Panc1 (cell line): ENCODE measurements at places on chromosomes 7 and 10.

GRCh38 chr7:69596723-69597277 lies 1.5 kb upstream of the AUTS2 start:
- no peak for DNase-seq

GRCh38 chr10:61918140-61918539 lies 16.6 kb downstream of the ARID5B start:
- no peak for DNase-seq

DNA sequence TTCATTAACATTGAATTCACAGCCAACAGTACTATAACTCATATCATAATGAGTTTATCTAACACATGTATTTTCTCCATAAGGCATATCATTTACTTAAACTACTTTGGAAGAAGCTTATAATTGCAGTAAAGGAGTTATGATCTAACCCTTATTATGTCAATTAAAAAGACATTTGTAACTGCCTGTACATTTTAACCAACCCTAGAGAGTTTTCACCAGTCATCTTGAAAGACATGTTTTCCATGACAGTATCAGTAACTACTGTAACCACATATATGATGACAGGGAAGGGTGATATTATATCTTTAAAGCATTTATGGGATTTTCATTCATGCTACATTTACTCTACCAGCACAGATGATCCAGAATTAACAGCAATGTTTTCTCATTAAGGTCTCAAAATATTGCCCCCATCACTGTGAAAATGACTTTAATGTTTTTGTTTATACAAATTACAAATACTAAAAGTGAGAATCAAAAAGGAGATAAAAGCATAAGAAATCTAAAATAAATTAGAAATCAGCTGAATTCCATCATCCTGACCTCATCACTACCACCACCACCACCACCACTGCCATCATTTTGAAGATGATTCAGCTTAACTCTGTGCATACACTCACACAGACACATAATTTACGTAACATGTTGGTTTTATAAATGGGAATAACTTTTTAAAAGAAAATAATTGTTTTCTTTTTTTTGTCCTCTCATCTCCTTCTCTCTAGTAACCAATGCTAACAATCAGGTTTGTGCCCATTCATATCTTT lies 53.6 kb downstream of the MKLN1 start:
- DNase-seq, result no peak

- DNase-seq, result no peak
These were observed 226.0 kb downstream of the SFMBT2 start for GRCh38 chr10:7184660-7185366.

GRCh38 chr7:22430457-22430856 lies 69.5 kb downstream of the STEAP1B start:
- DNase-seq, result no peak

- DNase-seq, result no peak
These were observed 22.7 kb downstream of the VIM start for GRCh38 chr10:17250736-17251135.

- DNase-seq, result no peak
These were observed 31.6 kb downstream of the DYDC1 start for GRCh38 chr10:80324891-80325364.

- DNase-seq, result no peak
These were observed 322.8 kb downstream of the ANKRD30A start for GRCh38 chr10:37448161-37448560.
